ENCODE measurements at places on chromosomes 5 and 9.

DNA sequence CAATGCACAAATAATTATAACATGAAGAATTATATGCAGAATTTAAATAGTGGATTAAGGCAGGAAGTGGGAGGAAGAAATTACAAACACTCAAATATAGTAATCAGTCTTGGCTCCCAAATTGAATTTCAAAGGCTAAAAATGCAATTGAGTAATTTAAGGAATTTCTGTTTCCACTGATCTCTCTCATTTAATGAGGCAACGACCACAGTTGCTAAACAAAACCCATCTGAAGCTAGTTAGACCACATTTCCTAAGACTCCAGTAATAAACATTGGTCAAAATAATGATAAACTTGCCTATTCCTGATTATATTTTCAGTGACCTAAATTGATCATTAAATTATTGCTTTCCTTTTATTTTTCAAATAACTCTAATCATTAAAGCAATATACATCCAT lies 174.3 kb upstream of the GRIN3A start:
- DNase-seq, result no peak

- no peak for DNase-seq
These were observed 41.0 kb downstream of the ALDH1A1 start for GRCh38 chr9:72911816-72912215.

GRCh38 chr9:36899406-36899805 lies 134.7 kb downstream of the PAX5 start:
- no peak for DNase-seq

DNA sequence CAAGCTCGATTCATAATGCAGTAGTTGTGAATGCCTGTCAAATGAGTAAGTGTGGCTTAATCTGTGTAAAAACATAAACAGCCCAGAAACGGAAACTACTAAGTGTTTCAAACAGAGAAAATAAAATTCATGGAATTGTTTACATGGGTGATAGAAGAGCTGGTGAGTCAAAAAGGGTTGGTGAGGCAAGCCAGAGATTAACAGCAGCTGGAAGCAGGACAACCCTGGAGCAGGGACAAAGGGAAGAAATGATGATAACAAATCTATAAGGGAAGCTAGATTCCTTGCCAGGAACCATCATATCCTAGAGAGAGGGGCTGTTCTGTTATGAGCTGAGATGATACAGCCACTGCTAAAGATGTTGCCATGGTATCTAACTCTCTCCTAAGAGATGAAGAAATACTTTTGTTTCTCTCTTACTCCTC lies 18.0 kb upstream of the PRR16 start:
- no peak for DNase-seq

DNA sequence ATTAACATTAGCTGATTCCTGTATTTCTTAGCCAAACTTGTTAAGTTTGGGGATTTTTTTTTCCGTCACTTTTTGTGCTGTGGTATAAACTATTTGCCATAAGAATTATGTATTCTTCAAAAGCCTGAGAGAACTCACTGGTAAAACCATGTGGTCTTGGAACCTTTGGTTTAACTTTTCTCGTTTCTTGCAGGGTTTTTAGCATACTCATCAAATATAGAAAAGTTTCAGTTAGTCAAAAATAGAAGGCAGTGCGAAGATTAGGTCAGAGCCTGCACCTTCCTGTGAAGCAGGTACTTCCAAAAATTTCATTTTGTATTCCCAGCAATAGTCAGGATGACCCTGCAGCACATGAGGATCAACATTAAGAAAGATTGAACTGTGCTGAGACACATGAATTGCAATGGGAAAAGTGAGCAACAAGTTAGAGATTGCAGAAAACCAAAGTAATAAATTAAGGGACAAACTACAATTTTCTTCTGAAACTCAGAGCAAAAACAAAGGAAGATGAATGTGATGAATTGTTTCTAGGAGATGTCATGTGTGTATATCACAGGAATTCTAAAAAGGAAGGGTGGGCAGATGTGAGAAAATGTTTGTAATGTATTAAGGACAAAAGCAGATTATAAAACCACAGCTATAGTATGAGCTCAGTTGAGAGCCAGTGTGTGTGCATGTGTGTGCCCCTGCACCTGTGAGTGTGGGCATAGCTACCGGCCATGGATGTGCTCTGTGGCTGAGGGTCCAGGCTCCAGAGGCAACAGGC lies 102.2 kb downstream of the ANGPTL2 start:
- no peak for DNase-seq

GRCh38 chr5:53166183-53166495 lies 56.6 kb upstream of the MOCS2 start:
- no peak for DNase-seq

GRCh38 chr5:67377631-67378030 lies 181.0 kb upstream of the CD180 start:
- no peak for DNase-seq

- DNase-seq, result peak; percentile 35
These were observed 64.6 kb downstream of the SH3TC2 start for GRCh38 chr5:148998174-148998797.

GRCh38 chr5:84286662-84287061 lies 98.0 kb downstream of the EDIL3 start:
- DNase-seq, result no peak

DNA sequence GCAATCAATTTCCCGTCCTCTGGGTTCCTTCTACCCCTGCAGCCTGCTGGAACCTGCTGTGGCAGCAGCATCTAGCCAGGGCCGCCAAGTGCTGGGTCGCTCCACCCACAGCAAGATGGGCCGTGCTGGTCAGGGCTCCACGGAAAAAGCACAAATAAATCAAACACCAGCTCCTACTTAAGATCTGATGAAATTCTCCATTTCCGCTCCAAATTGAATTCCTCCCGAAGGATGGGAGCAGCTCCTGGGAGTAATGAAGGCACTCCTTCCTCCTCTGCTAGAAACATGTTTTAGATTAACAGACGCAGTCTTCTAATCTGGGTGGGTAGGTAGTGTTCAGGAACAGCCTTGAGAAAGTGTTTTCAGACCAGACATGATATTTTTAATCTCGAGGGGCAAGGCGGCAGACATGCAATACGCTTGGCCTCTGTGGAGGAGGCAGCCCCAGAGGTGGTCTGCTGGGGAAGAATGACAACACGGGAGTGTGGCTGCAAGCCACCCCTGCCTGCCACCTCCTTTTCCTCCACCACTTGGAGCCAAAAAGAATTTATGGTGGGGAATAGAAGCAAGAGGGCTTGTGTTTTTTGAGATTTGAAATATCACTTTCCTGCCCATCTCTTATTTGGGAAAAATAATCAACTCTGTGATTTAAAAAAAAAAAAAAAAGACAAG lies 194.1 kb downstream of the AOPEP start:
- peak; percentile 7 for DNase-seq

DNA sequence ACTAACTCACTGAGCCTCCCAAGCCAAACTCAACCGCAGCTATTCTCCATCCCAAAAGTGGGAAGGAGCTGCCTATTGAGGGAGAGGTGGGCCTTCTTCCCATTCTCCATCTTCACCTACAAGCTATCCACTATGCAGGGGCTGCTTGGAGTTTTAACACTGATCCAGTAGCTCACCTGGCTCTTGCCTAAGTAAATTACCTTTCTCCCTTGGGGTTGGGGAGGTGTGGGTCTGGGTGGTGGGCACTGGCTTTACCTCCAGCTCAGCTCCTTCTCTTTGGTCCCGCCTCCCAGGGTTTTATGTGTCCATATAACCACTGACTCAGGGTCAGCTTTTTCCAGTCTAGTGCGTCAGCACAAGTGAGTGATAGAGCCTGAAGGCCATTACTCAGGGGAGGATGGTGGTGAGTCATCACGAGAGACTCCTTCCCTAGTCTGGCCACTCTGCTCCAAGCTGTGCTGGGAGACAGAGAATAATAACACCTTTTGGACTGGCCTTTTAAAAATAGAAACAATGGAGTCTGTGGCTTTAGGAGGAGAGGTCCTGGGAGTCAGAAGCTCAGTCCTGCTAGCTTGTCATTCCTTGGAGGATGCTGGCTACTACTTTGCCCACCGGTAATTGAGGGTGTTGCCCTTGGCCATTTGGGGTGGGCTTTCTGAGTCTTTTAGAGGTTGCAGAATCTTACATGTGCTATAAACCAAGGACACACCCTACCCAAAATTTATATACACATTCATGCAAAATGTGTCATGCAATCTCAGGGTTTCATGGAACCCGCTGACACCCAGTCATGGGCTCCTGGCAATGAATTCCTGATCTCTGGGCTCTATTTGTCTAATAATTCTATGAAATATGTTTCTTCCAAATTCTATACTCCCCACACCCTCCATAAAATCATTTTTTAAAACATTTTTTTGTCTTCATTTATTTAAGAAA lies 35.6 kb upstream of the ATP6V1G1 start:
- no peak for DNase-seq

- DNase-seq, result no peak
These were observed 9.7 kb upstream of the RNU6ATAC start for GRCh38 chr9:134174073-134174449.

GRCh38 chr9:75491533-75491932 lies 398.9 kb upstream of the PCSK5 start:
- no peak for DNase-seq

All from activated naive CD4-positive, alpha-beta T cell treated with anti-CD3 and anti-CD28 coated beads, Interleukin-2, amount 10 ng/mL, durations not matched to agents 7 days and 5 days (primary cell).